Lower lobe of right lung (tissue), 2 donors: ENCODE measurements at places on chromosomes 16 and 17.

DNA sequence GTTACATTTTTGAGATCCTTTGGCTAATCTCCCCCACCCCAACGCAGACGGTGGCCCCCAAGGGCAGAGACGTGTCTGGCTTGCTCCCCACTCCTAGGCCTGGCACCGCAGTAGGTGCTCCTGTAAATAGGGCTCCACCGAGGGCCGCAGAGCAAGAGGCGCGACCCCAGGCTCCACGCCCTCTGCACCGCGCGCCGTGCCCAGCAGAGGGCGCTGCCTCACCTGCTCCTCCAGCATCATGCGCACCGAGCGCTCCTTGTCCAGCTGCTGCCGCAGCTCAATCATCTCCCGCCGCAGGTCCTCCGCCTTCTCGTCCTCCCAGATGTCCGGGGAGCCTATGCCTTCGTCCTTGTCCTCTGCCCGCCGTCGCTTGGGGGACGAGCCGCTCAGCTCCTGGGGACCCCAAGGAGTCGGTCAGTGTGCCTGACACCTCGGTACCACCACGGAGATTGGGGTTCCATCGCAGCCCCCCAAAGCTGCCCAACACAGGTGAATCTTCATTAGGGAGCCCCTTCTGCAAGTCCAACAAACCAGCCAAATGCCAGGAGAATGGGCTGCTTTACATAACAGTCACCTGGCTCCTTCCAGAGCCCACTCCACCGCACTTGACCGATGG, 11.2 kb downstream of the TFAP4 start:
- no peak for DNase-seq

GRCh38 chr17:15894258-15894657, 50.7 kb upstream of the ADORA2B start:
- no peak for DNase-seq

- DNase-seq = no peak
These were observed 68.8 kb downstream of the CMIP start for GRCh38 chr16:81513204-81514040.

DNA sequence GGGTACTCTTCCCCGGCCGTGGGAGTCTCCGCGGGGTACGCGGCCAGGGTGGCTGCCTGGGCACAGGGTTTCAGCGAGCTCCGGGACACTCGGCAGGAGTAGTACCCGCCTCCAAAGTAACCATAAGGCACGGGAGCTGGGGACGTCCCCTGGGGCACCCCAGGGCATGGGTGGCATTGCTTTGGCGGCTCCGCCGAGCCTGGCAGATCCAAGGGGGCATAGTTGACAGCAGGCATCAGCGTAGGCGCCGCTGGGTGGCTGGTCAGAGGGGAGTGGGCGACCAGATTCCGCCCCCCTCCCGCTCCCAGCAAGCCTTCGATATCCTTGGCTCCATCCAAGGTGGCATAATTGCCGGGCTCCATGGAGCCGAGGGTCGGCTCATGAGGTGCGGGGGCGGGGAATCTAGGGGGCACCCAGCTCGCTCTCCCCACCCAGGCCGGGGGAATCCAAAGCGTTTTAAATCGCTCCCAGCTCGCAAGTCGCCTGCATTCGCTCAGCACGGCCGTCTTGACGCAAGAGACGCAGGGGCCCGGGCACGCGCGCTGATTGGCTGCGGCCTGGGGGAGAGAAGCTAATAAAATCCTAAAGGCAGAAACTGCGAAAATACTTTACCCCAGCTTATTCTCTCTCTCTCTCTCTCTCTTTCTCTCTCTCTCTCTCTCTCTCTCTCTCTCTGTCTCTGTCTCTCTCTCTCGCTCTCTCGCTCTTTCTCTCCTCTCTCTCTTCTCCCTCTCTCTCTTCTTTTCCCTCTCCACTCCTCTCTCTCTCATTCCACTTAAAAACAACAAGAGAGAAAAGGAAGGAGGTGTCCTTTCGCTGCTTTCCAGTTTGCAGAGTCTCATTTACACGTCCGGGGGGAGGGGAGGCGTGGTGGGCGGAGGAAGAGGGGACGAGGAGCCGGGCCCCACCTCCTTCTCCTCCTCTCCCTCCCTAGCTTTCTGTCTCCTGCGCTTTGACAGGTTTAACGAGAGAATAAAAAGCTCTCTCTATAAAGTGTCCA, at the start of gene HOXB13:
Gene HOXB13, minus strand, starts transcription at position 519 of the 1,000 bp plus-strand sequence. Its CDS starts 157 bp downstream, at position 362.
- no peak for DNase-seq

- no peak for DNase-seq
These were observed 50.4 kb upstream of the CRISPLD2 start for GRCh38 chr16:84769416-84769815.

GRCh38 chr17:5819396-5819795, 235.1 kb upstream of the NLRP1 start:
- no peak for DNase-seq

GRCh38 chr16:363766-364490, 6.4 kb downstream of the MRPL28 start:
- no peak for DNase-seq

DNA sequence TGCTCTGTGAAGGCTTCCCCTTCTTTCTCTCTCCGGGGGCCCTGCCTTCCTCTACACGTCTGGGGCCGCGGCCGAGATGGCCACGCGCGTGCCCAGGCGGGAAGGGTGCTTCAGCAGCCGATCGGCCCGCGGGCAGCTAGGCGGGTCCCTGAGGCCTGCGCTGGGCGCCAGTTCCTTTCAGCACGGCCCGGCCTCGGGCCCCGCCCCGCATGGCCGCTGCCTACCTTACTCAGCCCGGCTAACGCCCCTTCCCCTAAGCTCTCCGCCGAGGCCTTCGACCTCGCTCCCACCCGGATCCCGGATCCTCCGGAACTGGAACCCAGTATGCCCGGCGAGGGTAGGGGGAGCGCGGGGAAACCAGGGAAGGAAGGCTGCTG, 335 bp downstream of the TMEM11 start:
- DNase-seq = peak; percentile 74

GRCh38 chr16:49576941-49577340, 203.3 kb downstream of the C16orf78 start:
- no peak for DNase-seq

- DNase-seq = no peak
These were observed 23.1 kb downstream of the GPT2 start for GRCh38 chr16:46907061-46907774.

DNA sequence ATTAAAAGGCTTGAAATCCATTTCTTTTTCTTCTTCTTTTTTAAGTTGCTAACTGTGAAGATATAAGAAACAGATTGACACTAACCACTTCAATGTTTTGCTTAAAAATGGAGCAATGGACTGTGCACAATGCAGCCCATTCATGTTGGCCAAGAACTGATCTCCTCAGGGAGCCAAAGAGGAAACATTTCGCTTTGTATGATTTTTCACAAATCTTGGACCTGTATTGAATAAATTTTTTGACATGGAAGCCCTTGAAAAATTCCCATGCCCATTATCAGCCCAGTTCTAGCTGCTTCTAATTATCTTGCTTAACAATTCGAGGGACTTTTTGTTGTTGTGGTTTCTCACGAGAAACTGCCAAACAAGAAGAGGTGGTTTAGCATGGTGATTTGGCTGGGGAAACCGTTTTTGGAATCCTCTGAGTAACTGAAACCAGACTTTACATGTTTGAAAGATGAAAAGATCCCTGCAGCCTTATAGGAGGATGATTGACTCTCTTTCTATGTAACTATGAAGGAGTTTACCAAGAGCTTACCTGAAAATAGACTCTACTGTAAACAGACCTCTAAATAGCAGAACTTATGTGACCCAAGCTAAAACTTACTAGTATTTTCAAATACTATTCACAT, 1389.4 kb upstream of the GOT2 start:
- no peak for DNase-seq

GRCh38 chr17:35046740-35047283, 16.7 kb downstream of the RFFL start:
- DNase-seq = no peak

DNA sequence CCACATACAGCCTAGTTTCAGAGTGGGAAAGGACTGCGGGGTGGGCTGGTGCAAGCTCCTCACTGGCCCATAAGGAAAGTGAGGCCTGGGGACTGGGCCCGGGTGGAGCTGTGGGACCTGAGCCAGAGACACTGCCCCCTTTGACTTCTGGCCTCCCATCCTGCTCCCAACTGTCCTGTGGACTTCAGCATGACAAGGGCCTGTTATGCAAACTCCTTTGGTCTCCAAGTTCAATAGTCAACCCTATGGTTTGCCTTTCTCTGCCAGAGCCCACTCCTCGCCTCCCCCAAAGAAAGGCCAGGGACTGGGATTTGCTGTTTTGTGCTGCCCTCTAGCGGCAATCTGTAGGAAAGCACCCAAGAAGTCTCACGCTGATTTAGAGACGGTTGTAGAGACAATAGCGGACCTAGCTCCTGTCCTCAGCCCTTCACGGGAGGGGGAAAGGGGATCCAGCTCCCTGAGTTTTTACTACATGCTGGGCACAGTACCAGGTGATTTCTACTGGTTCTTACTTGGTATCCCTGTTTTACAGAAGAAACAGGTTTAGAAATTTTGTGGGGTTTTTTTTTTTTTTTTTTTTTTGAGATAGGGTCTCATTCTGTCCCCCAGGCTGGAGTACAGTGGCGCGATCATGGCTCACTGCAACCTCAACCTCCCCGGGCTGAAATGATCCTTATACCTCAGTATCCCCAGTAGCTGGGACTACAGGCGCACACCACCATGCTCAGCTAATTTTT, 1.2 kb upstream of the TLCD3B start:
- DNase-seq = no peak
